ENCODE measurements at places on chromosomes 7 and 10.

GRCh38 chr10:29980084-29980483 lies 79.3 kb downstream of the JCAD start:
- DNase-seq: no peak

DNA sequence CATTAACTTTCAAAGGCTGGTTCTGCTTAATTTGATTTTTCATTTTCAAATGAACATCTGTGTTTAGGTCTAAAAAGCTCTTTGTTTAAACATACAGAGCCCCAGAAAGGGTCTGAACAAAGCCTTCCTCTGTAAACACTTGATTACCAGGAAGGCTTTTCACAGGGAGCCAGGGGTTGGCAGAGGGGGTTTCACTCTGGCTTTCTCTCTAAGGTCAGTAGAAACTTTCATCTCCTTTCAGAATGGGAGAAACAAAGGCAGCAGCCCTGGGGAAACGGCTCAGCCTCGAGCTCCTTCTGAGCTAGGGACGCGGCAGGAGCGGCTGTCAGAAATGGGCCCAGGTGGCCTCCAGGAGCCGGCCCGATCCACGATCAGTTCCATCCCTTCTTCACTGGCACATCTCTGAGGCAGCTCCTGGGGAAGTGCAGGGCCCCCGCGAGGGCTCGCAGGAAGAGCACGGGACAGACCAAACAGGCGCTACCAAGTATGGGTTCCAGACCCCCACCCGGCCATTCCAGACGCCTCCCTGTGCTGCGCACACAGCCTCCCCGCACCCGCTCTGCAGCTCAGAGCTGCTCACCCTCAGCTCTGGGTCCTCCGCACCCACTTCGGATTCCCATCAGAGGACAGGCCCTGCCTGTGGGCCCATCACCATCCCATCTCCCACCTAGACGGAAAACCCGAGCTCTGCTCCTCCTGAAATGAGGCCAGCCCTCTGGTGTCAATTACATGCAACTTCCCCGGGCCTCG lies 124.1 kb downstream of the MAD1L1 start:
- DNase-seq: no peak

DNA sequence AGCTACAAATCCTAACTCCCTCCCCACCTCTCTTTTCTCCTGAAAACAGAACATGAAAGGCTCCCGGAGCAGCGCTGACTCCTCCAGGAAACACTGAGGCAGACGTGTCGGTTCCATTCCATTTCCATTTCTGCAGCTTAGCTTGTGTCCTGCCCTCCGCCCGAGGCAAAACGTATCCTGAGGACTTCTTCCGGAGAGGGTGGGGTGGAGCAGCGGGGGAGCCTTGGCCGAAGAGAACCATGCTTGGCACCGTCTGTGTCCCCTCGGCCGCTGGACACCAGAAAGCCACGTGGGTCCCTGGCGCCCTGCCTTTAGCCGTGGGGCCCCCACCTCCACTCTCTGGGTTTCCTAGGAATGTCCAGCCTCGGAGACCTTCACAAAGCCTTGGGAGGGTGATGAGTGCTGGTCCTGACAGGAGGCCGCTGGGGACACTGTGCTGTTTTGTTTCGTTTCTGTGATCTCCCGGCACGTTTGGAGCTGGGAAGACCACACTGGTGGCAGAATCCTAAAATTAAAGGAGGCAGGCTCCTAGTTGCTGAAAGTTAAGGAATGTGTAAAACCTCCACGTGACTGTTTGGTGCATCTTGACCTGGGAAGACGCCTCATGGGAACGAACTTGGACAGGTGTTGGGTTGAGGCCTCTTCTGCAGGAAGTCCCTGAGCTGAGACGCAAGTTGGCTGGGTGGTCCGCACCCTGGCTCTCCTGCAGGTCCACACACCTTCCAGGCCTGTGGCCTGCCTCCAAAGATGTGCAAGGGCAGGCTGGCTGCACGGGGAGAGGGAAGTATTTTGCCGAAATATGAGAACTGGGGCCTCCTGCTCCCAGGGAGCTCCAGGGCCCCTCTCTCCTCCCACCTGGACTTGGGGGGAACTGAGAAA lies 30.4 kb downstream of the PFKFB3 start:
- no peak for DNase-seq

GRCh38 chr10:20686015-20686635 lies 211.0 kb downstream of the NEBL start:
- DNase-seq: no peak

GRCh38 chr7:129690701-129691100 lies 79.2 kb downstream of the NRF1 start:
- no peak for DNase-seq

DNA sequence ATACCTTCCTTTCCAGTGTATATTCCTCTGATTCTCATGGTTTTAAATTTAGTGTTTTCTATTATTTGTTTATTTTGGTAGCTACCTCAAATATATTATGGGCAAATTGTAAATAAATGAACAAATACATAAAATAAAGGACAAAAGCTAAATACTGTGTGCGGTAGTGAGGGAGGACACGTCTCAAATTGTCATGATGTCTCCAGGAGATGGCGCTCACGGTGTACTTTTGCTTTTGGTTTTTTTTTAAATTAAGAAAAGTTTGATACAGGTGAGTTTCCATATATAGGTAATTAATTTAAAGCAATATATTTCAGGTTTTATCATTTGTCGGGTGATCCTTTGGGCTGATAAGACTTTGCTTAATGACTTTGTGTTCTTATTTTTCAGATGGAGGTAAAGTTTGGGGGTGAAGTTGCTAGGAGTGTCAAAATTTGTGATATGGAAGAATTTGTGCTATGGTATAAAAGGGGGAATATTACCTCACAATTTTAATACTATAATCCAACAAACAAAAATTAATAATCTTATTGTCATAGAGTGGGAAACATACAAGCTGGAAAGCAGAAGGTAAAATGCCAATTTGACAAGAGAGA lies 68.4 kb upstream of the TMEM229A start:
- no peak for DNase-seq

- DNase-seq: no peak
Observed at GRCh38 chr10:860519-860918, 71.0 kb downstream of the LARP4B start.

- DNase-seq: no peak
Observed at GRCh38 chr7:66453340-66453739, 175.3 kb upstream of the KCTD7 start.

- DNase-seq: no peak
Observed at GRCh38 chr10:123147635-123148413, at the start of gene HMX2. Gene HMX2 (plus strand): TSS chr10:123148136. CDS start chr10:123148379, 243 bp downstream.

- no peak for DNase-seq
Observed at GRCh38 chr7:25031432-25031831, 51.5 kb upstream of the OSBPL3 start.

GRCh38 chr7:131628634-131629033 lies 72.2 kb upstream of the PODXL start:
- DNase-seq: no peak

GRCh38 chr7:117737926-117738325 lies 135.3 kb downstream of the CTTNBP2 start:
- DNase-seq: no peak

DNA sequence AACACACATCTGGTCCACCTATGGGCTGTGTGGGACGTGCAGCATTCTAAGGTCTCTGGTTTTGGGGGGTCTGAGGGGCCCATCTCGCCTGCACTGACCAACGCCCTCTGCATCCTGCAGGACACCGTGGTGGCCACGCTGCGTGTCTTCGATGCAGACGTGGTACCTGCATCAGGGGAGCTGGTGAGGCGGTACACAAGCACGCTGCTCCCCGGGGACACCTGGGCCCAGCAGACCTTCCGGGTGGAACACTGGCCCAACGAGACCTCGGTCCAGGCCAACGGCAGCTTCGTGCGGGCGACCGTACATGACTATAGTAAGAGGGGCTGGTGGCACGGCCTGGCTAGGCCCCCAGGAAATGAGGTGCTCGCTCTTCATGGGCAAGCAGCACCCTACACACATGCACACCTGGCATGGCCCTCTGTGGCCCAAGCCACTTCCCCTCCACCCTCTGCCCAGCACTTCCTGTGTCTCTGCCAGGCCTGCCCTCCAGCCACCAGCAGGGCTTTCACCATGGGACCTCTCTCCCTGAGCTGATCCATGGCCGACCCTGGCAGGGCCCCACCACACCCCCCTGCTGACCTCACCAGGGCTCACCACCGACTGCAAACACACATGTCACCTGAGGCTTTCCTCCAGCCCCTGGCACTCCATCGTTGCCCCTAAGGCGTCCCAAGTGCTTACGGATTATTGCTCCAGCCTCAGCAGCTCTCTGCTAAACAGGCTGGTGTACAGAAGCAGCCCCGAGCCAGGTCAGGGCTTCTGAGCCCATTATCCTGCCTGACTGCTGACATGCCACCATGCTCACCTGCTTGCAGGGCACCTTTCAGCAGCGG lies 29.6 kb downstream of the RET start:
- no peak for DNase-seq

DNA sequence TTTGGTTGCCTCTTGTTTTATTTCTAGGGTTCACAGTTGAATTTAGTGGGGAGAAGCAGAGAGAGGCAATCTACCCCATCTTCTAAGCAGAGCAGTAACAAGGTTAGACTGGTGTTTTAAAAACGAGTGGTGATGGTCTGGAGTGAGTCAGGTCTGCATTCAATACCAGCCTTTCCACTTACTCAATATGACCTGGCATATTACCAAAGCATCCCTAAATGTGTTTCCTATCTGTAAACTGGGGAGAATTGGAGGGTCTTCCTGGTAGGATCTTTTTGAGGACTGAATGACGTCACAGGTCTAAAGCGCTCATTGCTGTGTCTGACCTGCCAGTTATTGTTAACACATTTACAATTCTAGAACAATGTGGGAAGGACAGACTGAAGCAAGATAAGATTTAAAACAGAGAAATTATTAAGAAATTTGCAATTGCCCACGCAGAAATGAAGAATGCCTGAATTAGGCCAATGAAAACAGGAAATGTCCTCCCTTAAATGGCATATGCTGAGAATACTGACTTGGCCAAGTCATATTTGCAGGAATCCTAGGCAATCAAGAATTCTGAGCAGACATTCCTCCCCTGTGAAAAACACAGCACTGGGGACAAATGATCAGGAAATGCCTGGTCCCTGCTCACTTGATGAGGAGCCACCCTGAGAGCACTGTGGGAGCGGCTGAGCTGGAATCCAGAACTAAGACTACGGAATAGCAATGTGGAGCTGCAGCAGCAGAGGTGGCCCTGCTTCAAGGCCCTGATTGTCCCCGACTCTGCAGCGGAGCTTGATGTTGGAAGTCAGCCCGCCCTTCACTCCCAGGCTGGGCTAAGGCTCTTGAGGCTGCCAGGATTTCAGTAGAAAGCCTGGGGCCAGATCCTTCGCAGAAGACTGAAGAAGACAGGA lies 184.5 kb upstream of the CXCL12 start:
- DNase-seq: no peak

DNA sequence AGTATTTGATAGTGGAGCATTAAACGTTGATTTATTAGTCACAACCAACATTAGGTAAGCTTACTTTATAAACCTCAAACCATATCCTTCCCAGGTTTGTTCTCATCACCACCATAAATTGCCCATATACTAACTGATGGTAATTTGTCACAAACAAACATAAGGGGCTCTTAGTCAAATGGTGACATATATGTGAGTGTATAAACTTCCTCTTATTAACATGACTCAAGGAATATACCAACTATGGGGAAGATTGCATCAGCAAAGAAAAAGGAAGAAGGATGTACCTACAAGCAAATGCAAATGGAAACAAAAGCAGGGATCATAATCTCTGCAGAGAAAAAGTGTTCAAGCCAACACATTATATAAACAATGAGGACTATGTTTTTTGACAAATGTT lies 418.2 kb upstream of the AKR1E2 start:
- no peak for DNase-seq

DNA sequence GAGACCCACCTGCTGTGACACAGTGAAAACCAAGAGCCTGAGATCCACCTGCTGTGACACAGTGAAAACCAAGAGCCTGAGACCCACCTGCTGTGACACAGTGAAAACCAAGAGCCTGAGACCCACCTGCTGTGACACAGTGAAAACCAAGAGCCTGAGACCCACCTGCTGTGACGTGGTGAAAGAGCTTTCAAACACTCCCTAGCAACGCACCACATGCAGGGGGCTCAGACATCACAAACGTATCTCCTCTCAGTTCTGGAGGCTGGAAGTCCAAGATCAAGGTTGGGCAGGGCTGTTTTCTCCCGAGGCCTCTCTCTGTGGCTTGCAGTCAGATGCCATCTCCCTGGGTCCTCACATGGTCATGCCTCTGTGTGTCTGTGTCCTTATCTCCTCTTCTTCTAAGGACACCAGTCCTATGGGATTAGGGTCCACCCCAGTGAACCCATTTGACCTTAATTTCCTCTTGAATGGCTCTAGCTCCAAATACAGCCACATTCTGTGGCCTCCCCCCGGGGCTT lies 43.8 kb downstream of the INSIG1 start:
- DNase-seq: no peak

- DNase-seq: no peak
Observed at GRCh38 chr10:3432081-3432825, 259.7 kb upstream of the PITRM1 start.

- DNase-seq: no peak
Observed at GRCh38 chr7:77157446-77157845, 35.0 kb downstream of the CCDC146 start.

- no peak for DNase-seq
Observed at GRCh38 chr7:26202019-26202990, 760 bp downstream of the CBX3 start.

GRCh38 chr7:93890464-93891068 lies at the start of gene TFPI2:
Gene TFPI2 (minus strand): TSS chr7:93890753. CDS start chr7:93890678, 75 bp downstream.
- DNase-seq: peak; percentile 50

GRCh38 chr10:104268405-104268712 lies 625 bp upstream of the GSTO2 start:
- no peak for DNase-seq

GRCh38 chr7:90025771-90026170 lies 128.5 kb upstream of the STEAP1 start:
- no peak for DNase-seq

- DNase-seq: peak; percentile 61
Observed at GRCh38 chr10:102234888-102235597, 6.3 kb downstream of the PITX3 start.

GRCh38 chr7:102028206-102028826 lies 210.9 kb downstream of the CUX1 start:
- DNase-seq: no peak

DNA sequence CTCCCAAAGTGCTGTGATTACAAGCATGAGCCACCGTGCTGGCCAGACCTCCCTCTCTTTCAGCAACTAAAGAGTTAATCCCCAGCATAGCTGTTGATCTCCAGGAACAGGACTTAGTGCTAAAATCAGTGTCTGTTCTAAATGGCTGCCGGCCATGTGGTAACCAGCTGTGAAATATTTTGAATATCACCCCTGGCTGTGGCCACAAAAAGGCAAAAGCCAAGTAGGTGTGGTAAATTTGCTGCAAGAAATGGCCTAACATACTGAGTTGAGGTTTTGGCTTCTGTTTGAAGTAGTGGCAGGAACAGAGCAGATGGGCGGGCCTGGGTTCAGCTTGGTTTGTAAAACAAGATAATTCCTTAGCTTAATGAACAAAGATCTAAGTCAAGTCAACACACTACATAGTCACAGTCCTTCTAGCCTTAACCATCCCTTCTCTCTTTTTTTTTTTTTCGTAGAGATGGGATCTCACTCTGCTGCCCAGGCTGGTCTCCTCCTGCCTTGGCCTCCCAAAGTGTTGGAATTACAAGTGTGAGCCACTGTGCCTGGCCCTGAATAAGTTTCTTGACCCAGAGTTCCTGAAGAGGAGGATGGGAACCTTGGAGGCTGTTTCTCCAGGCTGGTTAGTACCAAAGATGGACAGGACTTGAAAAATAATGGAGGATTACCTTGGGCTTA lies 22.7 kb upstream of the AGFG2 start:
- DNase-seq: peak; percentile 74

GRCh38 chr7:155227004-155227787 lies 70.5 kb upstream of the INSIG1 start:
- DNase-seq: no peak

All from left hindlimb (tissue), 1 donor.